ENCODE measurements at places on chromosomes 1 and 21. TPM values are rescaled to one million over a fixed set of nuclear protein-coding genes. Genes with fewer than 3 reads are reported as not detected.

DNA sequence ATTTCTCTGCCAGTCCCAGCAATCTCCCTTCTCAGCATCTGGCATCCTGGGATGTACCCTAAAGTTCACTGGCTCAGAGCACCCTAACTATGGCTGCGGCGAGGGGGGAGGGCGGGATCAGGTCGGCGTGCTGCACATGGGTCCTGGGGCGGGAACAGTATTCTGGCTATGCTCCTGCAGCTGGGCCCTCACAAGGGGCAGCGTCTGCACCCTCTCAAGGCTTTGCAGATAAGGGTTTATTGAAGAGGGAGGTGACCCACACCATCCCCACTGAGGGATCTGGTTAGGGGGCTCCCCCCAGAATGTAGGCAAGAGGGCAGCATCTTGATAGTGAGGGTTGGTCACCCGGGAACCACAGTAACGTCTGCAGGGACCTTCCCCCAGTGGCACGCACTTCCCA, 44.9 kb upstream of the PCBP3 start:
- DNase-seq = no peak

DNA sequence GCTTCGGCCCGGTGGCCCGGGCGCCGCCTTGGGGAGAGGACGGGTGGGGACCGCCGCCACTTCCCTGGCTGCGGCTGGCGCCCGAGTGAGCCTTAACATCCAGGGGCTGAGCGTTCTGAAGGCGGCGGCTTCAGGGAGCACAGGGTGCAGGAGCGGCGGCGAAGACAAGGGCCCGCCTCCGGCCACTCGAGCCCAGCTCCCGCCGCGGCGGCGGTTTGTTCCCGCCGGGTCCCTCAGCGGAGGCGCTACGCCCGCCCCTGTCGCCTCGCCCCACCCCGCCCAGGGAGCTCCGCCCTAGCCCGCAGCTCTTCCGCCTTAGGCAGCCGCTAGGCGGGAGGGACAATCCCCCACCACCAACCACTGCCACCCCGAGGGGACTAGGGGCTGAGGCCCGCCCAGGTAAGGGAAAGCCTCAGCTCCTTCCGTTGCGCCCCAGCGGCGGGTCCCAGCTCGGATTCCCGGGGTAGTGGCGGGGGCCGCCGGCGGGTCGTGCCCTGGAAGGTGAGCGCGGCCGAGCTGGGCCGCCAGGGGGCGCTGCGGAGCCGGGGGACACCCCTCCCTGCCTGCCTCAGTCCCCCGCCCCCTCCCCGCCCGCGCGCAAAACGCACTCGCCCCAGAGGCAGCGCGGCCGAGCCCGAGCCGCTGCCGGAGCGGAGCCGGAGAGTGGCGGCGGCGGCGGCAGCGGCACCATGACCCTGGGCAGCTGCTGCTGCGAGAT, at the start of gene FOXD2:
Gene FOXD2, plus strand, starts transcription at position 598 of the 718 bp plus-strand sequence. Its CDS starts 92 bp downstream, at position 690.
- peak; percentile 96 for DNase-seq

DNA sequence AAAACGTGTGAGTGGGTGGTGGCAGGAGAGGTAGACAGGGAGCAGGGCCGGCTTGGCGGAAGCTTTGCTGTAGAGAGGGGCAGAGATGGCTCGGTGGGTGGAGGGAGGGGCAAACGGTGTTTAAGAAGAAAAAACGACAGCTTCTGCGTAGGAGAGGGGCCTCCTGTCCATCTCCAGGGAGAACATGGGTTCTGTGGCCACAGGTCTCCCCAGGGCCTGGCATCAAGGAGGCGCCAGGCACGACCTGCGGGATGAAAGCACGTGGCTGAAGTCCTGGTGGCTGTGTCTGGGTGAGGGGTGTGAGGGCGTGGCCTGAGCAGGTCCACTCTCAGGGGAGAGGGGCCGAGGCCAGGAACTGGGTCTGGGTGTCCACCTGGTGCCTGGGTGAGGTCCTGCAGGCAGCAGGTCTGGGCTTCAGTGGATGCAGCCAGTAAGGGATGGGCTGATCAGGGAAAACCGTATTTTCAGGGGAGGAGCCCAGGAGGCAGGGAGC, 940 bp upstream of the PRKCZ start:
- peak; percentile 67 for DNase-seq

GPR89B gene
- 40.0 TPM for polyA plus RNA-seq

- DNase-seq = no peak
Measured at GRCh38 chr1:14661222-14661621, 62.7 kb downstream of the KAZN start.

C8B gene
- polyA plus RNA-seq = 0.15 TPM

DNA sequence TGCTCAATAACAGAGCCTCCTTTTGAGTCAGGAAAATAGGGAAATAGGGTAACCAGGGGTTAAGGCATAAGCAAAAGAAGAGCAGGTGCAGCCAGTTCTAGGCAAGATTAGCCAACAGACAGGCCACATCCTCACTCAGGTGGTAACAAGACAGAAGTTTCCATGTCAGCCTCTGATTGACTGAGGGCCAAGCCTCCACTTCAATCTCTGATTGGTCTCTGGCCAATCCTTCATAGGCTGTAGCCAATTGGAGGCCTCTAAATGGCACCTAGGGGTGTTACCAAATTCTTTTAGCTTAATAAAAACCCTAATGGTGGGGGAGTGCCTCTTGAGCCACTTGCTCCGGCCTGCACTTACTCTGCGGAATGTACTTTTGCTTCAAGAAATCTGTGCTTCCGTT, 37.2 kb downstream of the LACTBL1 start:
- DNase-seq = no peak

GRCh38 chr1:203181586-203182386, 4.7 kb downstream of the CHI3L1 start:
- no peak for DNase-seq

DNA sequence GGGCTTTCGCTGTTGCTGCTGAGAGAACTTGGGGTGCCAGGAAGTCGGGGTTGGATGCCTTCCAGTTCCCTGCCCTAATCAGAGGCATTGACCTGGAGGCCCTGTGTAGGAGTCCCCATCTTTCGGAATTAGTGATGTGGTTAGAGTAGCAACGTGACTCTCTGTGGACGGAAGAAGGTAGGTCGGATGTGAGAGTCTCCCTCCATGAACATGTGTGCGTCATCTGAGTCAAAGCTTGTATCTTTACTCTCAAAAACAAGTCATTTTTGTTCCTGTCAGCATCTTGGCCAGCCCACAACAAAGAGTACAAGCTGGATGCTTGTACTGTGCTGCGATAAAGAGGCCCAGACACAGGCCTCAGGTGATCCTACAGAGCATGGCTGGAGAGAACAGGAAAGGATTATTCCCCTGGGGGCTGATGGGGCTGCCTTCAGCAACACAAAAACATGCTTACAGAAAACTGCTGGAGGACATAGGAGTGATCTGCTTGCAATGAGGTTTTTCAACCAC, 31.0 kb upstream of the IL10 start:
- peak; percentile 74 for DNase-seq

DNA sequence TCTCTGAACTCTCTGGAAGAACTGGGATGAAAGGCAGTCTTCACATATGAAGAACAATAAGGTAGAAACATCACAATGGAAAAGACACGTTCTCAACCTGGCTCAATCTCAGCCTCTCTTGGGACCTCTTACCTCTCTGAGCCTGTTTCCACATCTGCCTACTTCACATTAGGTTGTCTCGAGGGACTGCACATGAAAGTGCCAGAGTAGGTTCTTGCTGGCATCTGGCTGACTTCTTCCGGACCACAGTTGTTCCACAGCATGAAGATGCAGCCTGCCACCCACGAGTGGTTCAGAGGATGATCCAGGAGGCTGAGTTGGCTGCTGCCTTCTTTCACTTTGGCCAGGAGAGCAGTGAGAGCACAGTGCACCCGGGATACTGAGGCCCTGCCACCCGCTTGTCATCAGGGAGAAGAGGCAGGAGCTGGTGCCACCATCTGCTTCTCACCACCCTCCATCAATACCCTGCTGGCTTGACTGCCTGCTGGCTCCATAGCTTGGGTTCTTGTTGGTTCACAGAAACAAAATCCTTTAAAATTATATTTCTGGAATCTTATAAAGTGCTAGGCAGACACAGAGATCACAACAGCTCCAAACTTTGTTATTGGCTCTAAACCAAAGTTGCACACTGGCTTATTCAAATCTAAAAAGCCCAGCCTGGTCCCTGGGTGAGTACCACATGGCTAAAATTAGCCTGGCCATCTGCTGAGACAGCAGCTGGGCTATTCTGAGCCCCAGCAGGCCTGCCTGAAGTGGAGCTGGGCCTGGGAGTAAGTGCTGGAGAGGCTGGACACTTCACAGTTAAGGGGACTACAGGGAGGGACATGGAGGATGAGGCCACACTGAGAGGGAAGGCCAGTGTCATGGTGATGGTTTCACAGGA, 46.9 kb upstream of the LIN9 start:
- no peak for DNase-seq

OR2G6 gene
- polyA plus RNA-seq = not detected

NKAIN1 gene
- not detected for polyA plus RNA-seq

GRCh38 chr1:226995365-226996332, 55.6 kb downstream of the COQ8A start:
- no peak for DNase-seq

DNA sequence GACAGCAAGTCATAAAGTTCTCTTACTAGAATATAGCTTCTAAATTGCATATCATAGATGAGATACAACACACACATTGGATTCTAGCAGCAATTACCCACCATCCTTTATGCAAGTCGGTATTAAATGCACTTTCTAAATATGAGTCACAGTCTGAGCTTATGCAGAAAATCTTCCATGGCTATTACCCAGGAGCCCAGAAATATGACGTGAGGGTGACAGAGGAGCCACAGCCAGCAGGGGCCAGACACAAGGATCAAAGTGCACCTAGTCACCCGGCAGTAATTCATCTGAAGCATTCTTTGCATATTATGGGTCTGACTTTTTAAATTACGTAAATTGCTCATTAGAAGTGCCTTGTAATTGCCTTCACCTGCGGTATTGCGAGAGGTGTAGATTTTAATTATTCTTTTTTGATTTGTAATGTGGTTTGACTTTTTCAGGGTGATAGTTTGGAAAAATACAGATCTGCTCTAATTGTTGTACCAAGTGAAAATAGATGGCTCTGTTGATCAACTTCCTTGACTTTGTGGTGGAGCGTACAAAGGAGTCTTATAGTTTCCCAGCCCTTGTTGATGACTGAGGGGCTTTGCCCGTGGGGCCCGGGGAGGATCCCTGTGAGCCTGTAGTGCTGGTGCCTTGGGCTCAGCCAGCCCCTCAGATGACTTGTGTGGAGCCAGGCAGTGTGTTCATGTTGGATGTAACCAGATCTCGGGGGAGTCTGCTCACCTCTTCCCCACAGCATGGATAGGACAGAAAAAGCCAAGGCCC, 470.0 kb upstream of the VAMP3 start:
- peak; percentile 70 for DNase-seq

RBP7 gene
- polyA plus RNA-seq = 2.5 TPM

- DNase-seq = no peak
Measured at GRCh38 chr1:174232761-174233160, 73.4 kb downstream of the RABGAP1L start.

DNA sequence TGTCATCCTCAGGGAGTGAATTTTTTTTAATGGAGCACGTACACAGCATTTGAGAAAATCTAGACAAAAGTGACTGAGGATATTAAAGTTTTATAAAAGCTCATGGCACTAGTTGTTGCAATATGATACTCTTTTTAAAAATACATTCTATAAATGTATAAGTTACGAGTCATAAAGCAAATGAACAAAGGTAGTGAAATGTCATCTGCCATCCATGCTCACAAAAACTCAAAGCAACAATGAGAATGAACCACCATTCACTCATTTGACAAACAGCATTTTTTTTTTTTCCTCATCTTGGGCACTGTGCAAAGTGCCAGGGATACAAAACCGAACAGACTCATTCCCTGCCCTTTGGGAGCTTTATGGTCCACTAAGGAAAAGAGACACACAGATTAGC, 38.7 kb downstream of the GPR137B start:
- DNase-seq = no peak

GRCh38 chr1:182279724-182280503, 111.7 kb downstream of the GLUL start:
- peak; percentile 26 for DNase-seq

DRAXIN gene
- polyA plus RNA-seq = 0.15 TPM

LGR6 gene
- polyA plus RNA-seq = 0.27 TPM

DNA sequence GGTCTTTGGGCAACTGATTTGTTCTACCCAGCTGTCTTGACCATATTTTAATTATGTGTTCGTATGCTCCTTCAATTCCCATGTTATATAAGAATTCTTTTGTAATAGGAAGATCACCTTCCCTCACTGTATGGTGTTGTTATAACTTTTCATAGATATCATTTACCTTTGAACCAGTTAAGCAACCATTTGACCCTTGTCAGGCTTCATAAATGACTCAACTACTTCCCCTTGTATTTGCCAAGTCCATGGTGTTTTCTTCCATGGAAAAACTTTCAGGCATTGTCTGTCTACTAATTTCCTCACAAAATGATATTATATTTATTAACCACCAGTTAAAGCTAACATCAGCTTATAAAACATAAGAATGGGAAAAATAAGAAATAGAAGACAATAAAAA, 5.1 kb downstream of the BPNT1 start:
- peak; percentile 89 for DNase-seq

- no peak for DNase-seq
Measured at GRCh38 chr1:160797861-160798273, 1.9 kb downstream of the LY9 start.

GRCh38 chr1:44033756-44034155, 2.5 kb upstream of the SLC6A9 start:
- no peak for DNase-seq

LMX1A gene
- 0.45 TPM for polyA plus RNA-seq

PPFIA4 gene
- 0.54 TPM for polyA plus RNA-seq

DNA sequence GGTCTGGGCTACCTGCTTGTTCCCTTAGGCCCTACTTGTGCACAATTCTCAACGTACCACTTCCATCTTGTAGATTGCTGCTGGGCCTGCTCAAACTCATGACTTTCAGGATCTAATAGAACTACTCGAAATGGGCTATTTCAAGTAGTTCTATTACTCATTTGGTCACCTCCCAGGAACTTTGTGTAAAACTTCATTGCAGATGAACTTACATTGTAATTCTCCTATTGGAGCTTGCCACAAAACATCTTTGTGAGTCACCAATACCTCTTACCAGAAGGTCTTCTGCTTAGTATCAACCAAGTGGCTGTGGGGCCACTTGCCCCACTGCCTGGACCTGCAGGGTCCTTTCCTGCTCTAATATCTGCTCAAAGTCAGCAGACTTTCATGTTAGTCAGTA, 10.7 kb upstream of the MYOCOS start:
- DNase-seq = no peak

- DNase-seq = no peak
Measured at GRCh38 chr1:208088319-208088718, 155.9 kb downstream of the PLXNA2 start.

TDRD5 gene
- 0.24 TPM for polyA plus RNA-seq

LCE1C gene
- polyA plus RNA-seq = not detected

DNA sequence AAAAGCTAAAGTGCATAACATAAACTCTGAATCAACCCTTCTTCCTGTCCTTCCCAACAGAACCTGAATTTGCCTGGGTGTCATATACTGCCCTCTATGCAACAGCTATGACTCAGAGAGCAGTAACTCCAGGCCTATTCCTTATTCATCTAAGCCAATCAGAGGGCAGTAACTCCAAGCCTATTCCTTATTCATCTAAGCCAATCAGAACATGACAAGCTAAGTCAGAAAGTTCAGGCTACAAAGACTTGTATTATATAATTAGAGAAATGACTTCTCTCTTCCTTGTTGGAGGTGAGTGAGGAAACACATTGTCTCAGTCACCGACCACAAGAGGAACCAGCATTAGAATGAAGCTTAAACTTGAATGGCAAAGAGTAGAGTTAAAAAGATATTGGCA, 26.2 kb upstream of the TADA1 start:
- DNase-seq = peak; percentile 38

TLCD4 gene
- polyA plus RNA-seq = 5.1 TPM

All from small intestine (tissue), 16 donors.